GM04503 (cell line): ENCODE measurements at places on chromosomes 2 and 18.

GRCh38 chr18:63446266-63446665 lies 24.0 kb upstream of the VPS4B start:
- DNase-seq: no peak

DNA sequence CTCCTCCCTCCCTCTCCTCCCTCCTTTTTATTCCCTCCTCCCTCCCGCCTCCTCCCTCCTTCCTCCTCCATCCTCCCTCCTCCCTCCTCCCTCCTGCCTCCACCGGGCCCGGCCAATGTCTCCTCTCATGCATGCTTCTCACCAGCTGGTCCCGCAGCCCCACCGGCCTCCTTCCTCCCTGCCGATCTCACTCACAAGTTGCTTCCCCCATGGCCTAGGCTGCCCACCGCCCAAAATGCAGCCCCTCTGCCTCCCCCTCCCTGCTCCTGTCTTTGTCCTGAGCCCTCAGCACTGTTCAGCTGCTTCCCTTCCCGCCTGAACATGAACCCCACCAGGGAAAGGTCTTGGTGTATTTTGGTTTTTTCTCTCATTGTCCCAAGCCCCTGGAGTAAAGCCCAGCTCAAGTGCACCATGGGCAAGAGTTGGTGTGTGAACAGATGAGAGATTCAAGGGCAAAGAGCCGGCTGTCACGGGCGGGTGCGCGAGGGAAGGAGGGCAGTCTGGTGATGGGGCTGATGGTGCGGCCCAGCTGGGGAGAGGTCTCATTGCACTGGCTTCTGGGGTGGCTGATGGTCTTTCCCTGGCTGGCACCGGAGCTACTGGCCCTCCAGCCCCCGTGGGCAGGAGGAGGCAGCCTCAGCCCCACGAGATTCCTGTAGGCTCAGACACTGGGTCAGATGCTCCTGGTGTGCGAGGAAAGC lies 117.6 kb downstream of the TWIST2 start:
- no peak for DNase-seq

GRCh38 chr2:79235135-79235534 lies 75.6 kb upstream of the REG3A start:
- DNase-seq: no peak

- DNase-seq: no peak
Measured at GRCh38 chr2:238897911-238898311, 50.0 kb downstream of the TWIST2 start.

DNA sequence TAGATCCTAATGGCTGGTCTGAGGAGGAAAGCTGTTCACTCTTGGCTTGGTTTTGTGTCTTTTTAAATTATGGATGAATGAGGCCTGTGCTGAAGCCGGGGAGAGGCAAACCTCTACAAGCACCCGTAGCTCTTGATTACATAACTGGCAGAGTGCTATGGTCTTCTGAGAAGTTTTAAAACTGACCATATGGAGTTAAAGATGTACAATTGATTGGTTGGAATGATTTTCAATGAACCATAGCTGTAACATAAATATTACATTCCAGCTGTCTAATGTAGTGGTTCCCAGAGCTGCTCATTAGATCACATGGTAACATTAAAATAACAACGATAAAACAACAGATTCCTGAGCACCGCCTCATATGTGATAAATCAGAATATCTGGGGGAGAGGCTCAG lies 71.1 kb upstream of the MAP4K3 start:
- DNase-seq: no peak

DNA sequence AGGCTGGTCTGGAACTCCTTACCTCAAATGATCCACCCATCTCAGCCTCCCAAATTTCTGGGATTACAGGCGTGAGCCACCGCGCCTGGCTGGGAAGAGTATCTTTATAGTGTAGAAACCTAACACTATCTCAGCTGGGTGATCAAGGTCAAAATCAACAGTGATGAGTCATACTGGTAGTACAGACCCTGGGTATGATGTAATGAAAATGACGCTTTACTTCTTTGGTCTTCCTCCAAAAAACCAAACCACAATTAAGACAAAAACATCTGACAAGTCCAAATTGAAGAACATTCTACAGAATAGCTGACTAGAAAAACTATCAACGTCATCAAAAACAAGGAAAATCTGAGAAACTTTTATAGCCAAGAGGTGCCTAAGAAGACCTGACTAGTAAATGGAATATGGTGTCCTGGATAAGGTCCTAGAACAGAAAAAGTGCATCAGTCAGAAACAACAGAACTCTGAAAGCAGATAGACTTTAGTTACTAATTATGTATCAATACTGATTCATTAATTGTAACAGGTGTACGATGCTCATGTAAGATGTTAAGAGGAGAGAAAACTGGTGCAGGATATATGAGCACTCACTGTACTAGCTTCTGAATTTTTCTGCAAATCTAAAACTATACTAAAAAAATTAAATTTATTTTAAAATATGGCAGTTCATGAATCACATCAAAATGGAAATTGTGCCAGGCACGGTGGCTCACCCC lies 25.4 kb downstream of the PDCL3 start:
- peak; percentile 14 for DNase-seq

GRCh38 chr2:241011751-241012510 lies 13.5 kb downstream of the SNED1 start:
- no peak for DNase-seq

- no peak for DNase-seq
Measured at GRCh38 chr2:159695795-159696448, 16.4 kb upstream of the MARCHF7 start.
